ENCODE measurements at places on chromosomes 6 and 20. TPM values are rescaled to one million over a fixed set of nuclear protein-coding genes. Genes with fewer than 3 reads are reported as not detected.
A peak's percentile ranks its signal among the peaks of the same experiment; 100 is the strongest.

The ANKEF1 gene
- total RNA-seq: 4.9 TPM

The FOXS1 gene
- not detected for total RNA-seq

The RAD21L1 gene
- not detected for total RNA-seq

The PSORS1C2 gene
- not detected for total RNA-seq

The TMEM244 gene
- not detected for total RNA-seq

The MROH8 gene
- total RNA-seq: 6.9 TPM

DNA sequence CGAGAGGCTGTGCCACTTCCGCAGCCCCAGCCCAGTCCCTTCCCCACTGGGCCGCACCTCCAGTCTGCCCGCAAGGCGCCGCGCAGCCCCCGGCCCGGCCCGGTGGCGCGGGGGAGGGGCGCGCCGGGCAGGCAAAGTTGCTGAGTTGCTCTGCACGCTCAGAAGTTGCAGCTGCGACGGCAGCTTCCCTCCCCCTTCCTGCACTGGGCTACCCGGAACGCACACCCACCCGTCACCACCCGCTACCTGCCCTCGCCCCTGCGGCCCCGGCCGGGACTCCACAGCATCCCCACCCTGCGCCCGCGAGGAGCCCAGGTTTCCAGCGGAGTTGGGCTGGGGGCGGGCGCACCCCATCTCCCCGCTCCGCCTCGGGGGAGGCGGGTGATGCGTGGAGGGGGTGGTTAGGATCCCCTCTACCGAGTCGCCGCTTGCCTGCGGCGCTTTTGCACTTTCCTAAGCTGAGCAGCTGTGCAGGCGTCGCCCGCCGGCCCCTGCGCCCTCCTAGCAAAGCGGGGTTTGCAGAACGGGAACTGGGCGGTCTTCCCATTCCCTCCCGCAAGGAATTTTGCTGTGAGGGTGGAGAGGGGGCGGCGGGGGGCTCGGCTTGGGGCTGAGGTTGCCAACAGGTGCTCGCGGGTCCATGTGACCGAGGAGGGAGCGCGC lies 55.9 kb upstream of the RREB1 start:
- DNase-seq: peak; percentile 91

GRCh38 chr6:165820934-165821333 lies 157.9 kb upstream of the PDE10A start:
- no peak for DNase-seq

DNA sequence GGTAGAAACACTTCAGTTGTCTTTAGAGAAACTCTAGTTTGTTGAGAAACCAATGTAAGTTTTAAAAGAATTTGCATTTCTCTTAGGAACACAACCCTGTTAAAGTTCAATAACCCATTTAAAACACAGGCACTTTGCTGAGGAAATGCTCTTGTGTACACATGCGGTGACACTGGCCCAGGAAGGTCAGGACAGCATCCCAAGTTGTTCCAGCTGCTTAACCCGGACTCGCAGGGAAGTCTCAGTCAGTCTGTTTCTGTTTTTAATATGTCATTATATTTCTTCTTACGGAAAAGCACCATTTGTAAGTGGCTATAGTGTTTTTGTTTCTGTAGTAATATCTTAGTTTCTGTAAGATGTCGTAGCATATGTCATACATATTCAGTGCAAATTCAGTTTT lies 36.9 kb downstream of the RIN2 start:
- no peak for DNase-seq

- no peak for DNase-seq
Observed at GRCh38 chr6:136886091-136886490, 36.0 kb upstream of the SLC35D3 start.

GRCh38 chr6:89146718-89147700 lies 1.2 kb downstream of the PM20D2 start:
- no peak for DNase-seq

- DNase-seq: peak; percentile 60
Observed at GRCh38 chr20:17916433-17916891, 52.1 kb downstream of the SNX5 start.

GRCh38 chr20:38515631-38516030 lies 43.0 kb downstream of the RALGAPB start:
- DNase-seq: no peak

Data from mesenteric fat pad (tissue), 1 donor.